ENCODE measurements at places on chromosomes 6 and 20.

DNA sequence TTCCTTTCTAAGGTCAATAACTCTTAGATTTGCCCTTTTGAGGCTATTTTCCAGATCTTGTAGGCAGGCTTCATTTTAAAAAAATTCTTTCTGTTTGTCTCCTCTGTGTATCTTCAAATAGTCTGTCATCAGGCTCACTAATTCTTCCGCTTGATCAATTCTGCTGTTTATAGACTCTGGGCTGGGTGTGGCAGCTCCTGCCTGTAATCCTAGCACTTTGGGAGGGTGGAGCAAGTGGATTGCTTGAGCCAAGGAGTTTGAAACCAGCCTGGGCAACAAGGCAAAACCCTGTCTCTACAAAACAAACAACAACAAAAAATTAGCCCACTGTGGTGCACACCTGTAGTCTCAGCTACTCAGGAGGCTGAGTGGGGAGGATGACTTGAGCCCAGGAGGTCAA is 40.0 kb upstream of the SCP2D1 start:
- DNase-seq = no peak

DNA sequence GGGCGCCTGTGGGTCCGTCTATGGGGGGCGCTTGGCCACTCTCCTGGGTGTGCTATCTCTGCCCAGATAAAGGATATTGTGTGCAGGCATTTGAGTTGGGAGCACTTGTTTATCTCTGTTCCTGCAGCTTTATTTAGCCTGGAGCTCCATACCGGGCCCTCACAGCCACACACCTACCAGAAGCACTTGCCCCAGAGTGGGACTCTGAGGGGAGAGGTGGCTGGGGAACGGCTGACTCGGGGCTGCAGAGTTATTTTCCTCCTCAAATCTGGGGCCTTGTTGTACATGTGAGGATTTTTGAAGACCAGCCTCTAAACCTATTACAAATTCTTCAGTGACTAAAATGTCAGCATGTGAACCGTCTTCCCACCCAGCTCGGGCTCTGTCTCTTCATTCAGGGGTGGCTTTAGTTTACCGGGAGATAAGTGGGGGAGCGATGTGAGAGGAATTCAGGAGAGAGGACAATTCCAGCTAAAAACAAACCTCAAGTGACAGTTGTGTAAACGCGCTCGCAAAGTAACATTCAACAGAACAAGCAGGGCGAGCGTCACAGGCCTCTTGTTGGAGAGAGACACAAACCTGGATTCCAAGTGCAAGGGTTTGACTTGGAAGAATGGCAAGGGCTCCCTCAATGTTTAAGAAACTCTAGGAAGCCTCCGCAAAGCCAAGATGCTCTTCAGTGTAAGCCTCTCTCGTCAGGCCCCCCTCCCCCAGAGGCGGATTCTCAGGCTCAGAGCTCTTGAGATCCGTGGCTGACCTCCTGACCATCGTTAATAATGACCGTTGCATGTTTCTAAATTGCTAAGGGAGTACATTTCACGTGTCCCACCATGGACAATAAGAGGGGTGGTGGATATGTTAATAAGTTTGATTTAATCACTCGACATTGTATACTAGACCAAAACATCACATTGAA is 548.9 kb downstream of the QKI start:
- no peak for DNase-seq

GRCh38 chr6:120147071-120147871 is 797.7 kb upstream of the MAN1A1 start:
- no peak for DNase-seq

- DNase-seq = no peak
These were observed 15.7 kb upstream of the AHCY start for GRCh38 chr20:34318609-34319443.

DNA sequence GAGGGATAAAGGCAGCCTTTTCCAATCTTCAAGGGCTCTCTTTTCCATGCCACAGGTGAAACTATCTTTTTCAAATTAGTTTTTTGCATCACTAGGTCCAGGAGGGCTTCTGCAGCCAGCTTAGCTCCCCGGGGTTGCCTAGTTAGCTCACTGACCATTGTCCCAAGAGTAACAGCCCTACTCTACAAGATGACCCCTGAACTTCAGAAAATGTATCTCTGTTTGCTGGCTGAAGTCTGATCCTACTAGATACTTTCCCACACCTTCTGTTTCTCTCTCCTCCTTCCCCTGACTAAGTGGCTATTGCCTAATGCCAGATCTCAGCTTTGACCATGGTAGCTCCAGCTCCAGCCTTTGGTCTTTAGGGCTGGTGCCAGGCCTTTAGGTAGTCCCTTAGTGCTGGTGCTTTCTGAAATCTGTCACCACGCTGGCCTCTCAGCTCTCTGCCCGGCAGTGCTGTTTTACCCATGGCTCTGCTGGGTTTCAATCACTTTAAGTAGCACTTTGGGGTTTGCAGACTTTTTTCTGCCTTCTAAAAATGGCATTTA is 255.1 kb downstream of the RNGTT start:
- DNase-seq = no peak
